Stimulated activated CD4-positive, alpha-beta T cell treated with anti-CD3 and anti-CD28 coated beads, Interleukin-15, amount 100 ng/mL, for 1 hour (primary cell): ENCODE measurements at places on chromosomes 7 and 10.

GRCh38 chr7:2621061-2621828 is 10.5 kb upstream of the TTYH3 start:
- no peak for DNase-seq

- no peak for DNase-seq
Measured at GRCh38 chr10:102639537-102639936, 4.7 kb upstream of the TRIM8 start.

GRCh38 chr10:95447685-95448084 is 113.5 kb downstream of the SORBS1 start:
- no peak for DNase-seq

GRCh38 chr7:155848691-155849669 is 36.7 kb upstream of the SHH start:
- no peak for DNase-seq

DNA sequence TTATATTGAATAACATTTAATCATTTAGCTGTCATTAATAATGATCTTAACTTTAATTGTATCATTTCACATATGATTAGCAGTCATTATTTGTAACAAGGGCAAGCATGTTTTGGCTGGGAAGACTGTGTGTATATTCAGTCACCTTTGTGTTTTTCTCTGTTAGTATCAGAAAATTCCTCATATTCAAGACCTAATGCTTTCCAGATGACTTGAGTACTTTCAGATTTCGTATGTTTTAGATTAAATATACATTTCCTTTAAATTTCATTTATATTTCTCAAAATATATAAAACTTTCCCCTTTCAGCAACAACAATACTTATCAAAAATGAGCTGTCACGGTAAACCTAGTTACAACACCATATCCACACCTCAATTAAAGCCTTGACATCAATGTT is 6.3 kb upstream of the CACNA2D1 start:
- DNase-seq, result no peak

DNA sequence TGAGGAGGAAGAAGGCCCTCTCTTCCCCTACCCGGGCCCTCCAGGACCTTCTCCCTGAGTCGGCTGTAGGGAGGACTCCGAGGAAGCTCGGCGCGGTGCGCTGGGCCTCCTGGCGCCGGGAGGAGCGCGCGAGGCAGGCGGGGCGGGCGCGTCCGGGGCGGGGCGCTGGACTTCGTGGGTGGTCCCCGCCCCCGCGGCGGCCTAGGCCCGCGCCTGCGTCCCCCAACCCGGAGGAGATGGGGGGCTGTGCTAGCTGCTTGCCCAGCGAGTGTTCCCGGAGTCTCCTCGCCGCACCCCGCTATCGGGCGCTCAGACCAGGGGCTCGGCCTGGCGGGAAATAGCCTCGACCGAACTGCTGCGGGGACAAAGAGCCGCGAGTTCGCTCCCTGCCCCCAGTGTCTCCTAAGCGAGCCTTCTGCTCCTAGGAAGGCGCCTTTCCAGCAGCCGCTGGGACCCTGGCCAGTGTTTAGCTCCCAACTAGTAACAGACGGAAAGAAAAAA is 19.2 kb upstream of the SMO start:
- DNase-seq, result peak; percentile 25

DNA sequence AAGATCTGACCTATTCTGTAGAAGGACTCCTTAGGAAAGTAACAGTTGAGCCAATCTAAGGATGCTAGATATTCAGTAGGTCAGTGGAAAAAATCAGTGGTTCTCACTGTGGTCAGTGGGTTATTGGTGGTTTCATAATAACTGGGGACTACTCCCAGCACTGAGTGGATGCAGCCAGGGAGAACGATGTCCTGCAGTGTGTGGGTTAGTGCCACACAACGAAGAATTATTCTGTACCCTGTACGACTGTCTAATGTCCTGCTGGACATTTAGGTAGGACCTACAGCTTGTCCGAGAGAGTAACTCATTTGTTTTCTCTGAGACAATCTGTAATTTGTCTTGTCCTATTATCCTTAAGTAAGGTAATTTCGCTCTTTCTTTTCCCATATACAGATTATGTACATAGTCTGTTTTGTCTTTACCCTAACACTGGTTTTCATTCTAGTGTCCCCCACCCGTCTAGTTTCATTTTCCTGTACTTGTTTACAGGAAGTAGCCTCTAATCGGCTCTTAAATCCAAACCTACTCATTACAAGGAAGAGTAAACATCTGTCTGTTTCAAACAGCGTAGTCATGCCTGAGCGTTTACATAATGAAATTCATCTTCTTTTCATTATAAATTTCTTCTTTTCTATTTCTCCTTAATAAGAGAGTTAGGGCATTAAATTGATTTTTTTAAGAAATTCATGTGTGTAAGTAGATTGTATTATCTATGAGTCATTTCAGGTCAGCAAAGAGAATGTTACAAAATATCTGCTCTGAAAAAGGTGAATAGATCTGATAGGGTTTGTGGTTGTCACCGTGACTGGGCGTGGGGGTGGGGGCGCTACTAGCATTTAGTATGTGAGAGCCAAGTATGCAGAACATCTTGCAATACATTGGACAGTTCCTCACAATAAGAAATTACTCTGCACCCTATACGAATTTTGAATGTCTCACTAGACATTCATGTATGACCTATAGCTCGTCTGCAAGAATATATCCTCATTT is 8.3 kb upstream of the ZC3HAV1L start:
- DNase-seq, result peak; percentile 30

DNA sequence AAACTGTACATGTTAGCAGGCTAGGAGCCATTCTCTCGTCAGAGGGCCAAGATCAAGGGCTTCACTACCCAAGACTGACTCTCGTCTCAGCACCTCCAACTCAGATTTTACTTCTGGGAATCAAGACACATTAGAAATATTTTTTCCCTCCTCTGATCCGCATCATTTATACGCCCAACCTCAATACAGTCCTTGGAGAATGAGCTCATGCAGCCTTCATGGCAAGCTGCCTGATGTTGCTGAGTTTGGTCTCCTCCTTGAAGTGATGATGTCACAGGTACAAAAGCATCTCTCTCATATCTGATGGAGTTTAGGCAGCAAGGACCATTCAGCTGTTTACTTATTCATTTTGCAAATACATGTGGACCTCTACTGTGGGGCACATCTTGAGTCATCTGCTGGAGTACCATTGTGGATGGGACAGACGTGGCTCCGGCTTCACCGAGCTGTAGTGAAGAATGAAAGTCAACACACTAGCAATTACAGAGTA is 114.0 kb downstream of the BMPER start:
- no peak for DNase-seq

GRCh38 chr7:157596881-157597280 is 260.1 kb downstream of the DNAJB6 start:
- no peak for DNase-seq

DNA sequence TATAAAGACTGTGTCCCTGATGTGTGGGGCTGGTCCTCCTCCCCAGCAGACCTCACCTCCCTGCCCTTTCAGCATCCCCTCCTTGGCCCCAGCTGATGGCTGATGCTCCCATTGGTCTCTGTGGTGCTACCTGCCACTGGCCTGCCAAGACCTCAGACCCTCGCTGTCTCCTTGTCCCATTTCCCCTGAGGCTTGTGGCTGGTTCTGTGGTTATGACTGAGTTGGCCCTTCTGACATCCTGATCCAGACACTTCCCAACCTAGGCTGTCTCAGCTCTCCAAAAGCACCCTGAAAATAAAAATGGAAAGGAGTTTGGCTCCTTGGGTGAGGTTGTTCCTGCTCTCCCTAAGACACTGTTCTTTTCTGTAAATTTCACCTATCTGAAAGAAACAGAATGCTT is 214.2 kb downstream of the RPS24 start:
- DNase-seq, result no peak

- DNase-seq, result no peak
Measured at GRCh38 chr10:43299579-43299978, 32.7 kb upstream of the RASGEF1A start.

GRCh38 chr7:16883918-16884317 is 2.1 kb upstream of the AGR3 start:
- DNase-seq, result no peak

DNA sequence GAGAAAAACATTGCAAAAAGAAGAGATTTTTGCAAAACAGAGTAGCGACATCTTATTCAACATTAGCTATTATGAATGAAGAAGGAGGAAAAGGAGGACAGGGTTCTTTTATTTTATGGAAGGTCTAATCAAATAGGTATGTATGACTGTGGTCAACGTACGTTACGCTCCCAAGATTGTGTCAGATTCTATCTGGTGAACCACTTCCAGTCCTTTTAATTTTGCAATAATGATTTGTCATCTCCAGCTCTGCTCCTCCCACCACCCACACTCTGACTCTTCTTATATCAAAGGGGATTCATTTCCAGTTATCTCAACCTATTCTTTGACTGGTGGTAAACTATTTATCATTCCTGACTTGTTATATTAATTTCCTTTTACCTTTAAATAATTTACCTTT is 259.9 kb downstream of the CACNA2D1 start:
- no peak for DNase-seq

DNA sequence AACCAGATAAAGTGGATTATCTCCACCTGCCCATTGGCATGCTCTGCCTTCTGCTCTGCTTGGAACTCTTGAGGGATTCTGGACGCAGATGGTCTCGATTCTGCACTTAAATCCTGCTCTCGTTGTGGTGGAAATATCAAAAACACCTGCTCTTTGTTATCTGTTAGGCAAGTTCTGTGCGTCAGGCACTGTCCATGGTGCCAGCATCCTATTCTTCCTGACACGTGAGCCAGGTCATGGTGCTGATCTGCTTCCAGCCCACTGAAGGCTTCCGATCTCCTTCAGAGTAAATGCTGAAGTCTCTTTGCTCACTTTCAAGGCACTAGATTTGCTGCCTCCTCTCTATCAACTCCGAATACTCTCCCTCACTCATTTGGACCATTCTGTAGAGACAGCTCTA is 505.6 kb downstream of the HTR7 start:
- no peak for DNase-seq

DNA sequence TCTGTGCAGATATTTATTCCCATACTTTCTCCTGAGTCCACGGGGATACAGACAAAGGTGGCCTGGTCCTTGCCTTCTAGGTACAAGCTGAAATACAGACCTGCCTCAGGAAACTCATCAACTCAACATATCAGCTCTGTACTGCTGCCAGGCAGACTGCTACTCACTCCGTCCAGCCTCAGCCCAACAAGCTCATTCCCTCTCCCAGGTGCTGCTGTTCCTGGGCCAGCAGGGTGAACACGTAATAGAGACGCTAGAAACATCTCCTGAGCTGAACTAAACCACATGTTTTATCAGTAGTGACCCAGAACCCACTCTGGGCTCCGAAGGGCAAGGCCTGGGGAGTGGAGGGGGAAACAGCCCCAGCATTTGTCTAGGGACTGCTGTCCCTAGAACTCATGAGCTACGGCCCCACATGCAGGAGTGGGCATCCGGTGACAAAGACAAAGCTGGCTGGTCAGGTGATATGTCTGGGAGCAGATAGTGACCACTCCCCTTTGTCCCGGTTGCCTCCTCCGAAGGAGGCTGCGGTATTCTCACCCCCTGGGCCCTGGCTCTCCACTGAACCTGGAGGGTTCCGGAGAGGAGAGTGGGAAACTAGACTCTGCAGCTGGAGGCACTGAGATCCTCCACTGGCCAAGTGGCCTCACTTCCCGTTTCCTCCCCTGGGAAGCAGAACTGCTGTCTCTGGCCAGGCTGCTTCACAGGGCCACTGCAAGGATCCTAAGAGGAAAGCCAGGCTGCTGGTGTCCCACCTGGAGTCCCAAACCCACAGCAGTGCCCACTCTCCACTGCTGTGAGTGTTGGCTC is 116.1 kb downstream of the FAM53B start:
- no peak for DNase-seq

GRCh38 chr10:5555021-5555510 is 30.3 kb downstream of the CALML3 start:
- no peak for DNase-seq

DNA sequence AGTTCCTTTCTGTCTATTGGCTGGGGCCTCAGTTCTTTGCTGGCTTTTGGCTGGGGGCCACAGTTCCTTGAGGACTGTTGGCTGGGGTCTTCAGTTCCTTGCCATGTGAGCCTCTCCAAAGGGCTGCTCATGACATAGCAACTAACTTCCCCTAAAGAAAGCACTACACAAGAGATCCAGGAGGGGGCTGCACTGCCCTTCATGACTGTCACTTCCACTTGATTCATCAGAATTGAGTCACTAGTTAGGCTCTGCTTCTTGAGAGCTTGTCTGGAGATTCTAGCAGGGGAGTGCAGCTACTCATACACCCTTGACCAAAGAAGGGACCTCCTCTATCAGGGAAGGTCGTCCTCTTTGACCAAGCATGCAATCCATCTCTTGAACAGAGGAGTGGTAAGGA is 38.0 kb upstream of the MKX start:
- DNase-seq, result no peak

GRCh38 chr7:123047955-123048354 is 52.5 kb upstream of the TAS2R16 start:
- no peak for DNase-seq

DNA sequence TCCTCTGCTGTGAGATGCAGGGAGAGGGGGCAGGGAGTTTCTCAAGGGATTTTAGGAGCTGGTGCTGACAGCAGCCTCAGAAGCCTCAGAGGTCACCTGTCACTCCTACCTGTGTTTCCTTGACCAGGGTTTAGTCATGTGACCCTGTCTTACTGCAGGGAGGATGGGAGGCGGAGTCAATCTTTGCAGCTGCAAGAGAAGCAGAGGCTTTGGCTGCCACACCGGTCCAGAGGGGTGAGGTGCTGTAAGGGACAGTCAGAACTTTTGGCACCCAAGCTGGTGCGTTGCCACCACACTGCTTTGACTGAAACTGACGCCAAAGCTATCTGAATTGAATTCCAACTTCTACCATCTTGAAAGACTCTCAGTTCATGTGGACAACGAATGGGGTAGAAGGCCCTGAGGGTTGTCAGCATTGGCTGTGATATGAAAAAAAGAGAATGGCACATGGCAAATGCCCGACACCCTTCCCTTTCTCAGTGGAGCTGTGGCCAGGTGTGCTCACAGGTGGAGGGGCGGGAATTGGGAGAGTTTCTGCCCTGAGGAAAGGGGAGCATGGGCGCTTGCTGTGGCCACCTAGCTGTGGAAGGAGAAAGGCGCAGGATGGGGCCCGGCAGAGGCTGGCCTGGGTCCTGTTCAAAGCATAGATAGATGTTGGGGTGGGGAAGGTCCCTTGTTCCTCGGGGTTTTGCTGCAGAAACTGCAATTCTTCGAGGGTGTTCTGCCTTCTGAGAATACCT is 69.3 kb downstream of the ARHGAP22 start:
- no peak for DNase-seq
